DND-41 (cell line): ENCODE measurements at places on chromosomes 16 and 17.

GRCh38 chr16:54651440-54652195 lies 279.0 kb upstream of the IRX5 start:
- DNase-seq: no peak

GRCh38 chr17:28720247-28720996 lies 637 bp downstream of the RPL23A start:
- peak; percentile 60 for DNase-seq

GRCh38 chr16:14215941-14216340 lies 144.8 kb downstream of the MRTFB start:
- DNase-seq: no peak

- no peak for DNase-seq
These were observed 21.1 kb upstream of the DBNDD1 start for GRCh38 chr16:90040152-90041023.

DNA sequence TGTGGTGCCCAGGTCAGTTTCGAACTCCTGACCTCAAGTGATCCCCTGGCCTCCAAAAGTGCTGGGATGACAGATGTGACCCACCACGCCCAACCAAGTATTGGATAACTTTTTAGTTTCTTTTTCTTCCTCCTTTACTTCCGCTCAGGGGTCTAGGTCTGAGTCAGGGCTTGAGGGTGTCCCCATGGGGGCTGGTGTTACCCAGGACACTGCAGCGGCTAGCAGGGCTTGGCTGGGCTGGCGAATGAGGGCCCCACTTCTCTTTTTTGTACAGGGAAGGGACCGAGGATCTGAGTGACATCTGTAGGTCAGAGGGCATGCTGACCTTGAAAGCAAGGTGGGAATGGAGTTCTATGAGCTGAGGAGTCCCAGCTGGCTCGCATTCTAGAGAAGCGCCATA lies 24.9 kb downstream of the RAB11FIP3 start:
- no peak for DNase-seq

DNA sequence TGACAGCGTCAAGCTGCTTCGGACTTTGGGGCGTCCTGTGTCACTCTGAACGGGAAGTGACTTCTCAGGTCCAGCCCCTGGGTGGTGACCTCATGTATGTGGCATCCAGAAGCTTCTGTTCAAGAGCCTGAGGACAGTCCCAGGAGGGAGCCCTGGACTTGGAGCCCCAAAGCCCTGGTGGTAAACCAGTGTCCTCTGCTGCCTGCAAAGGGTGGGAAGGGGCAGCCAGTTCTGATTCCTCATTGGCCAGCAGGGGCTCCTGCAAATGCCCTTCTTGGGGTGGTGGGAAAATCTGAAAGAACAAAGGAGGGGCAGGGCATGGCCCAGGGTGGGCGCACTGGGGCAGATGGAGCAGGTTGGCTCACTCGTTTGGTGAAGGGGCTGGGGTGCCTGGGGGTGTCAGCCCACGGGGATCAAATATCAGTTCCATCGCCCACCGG lies 1.6 kb downstream of the OSGIN1 start:
- no peak for DNase-seq

- DNase-seq: no peak
These were observed 19.5 kb downstream of the HLF start for GRCh38 chr17:55284001-55284884.

DNA sequence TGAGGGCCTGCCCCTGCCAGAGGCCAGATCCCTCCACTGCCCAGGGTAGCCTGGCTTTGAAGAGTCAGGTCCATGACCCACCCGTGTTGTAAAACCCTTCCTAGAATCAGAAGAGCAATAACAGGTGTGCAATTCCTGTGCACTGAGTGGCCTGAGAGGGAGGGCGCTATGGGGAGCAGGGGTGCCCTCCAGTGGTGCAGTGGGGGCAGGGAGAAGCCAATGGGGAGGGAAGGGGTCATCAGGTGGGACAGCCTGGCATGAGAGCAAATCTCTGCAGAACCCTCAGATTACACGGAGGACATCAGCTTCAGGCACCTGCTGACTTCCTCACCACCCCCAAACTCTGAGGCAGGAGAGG lies 72.9 kb upstream of the ZNF469 start:
- no peak for DNase-seq

DNA sequence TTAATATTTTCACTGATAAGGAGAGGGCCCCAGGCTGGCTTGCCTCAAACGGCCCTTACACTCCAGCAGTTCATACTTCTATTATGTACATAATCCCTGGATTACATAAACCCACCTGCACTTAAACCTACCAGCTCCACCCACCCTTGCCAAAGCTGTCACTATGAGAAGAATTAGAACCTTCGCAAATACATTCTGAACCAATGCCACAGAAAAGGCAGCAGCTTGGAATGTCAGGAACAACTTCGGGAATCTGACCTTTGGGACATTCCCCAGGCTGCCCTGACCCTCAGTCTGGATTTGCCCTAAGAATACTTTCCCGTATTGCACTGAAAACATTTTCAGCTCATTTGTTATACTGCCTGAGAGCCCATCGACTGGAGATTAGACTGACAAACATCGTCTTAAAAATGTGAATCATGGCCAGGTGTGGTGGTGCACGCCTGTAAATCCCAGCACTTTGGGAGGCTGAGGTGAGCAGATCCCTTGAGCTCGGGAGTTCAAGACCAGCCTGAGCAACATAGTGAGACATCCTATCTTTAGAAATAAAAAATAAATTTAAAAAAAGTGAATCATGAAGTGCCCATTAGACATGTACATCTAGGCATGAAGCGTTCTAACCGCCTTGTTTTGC lies 21.0 kb upstream of the SEC14L1 start:
- DNase-seq: no peak

- DNase-seq: no peak
These were observed 432.5 kb downstream of the HS3ST3B1 start for GRCh38 chr17:14733376-14733775.

GRCh38 chr16:51766739-51767138 lies 615.7 kb upstream of the SALL1 start:
- DNase-seq: no peak

GRCh38 chr17:41635121-41636097 lies 11.0 kb upstream of the KRT17 start:
- DNase-seq: no peak

- DNase-seq: peak; percentile 19
These were observed 2.0 kb upstream of the YPEL2 start for GRCh38 chr17:59329176-59330052.

GRCh38 chr17:79183293-79184158 lies 108.9 kb downstream of the ENGASE start:
- DNase-seq: no peak

DNA sequence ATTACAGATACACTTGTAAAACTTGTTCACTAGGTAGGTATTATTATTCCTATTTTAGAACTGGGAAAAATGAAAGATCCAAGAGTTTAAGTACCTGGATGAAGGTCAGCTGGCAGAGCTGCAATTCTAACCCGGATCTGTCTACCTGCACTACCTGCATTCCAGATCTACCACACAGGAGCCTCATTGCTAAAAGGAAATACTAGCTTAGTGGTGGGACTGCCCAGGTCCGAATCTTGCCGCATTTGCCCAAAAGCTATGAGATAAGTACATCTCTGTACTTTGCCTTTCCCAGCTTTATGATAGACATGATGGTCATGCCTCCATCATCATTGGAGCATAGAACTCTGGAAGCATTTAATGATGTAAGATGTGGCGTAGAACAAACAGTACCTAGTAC lies 36.8 kb upstream of the TEKT3 start:
- DNase-seq: no peak

GRCh38 chr16:77214411-77215138 lies 15.4 kb downstream of the SYCE1L start:
- no peak for DNase-seq

DNA sequence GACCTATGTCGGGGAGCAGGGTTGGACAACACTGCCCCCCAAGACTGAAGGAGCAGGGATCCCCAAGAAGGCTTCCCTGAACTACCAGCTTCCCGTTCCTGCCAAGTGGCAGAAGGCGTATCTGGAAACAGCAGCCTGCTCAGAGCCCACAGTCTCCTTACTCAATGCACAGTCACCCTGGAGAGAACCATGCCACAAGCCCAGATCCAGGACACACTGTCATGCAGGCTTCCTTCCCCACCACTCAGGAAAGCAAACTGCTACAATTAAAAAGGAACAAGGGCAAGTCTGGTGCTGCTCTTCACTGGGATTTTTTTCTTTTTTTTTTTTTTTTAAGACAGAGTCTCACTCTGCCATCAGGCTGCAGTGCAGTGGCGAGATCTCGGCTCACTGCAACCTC lies 8.2 kb downstream of the WDR45B start:
- no peak for DNase-seq

DNA sequence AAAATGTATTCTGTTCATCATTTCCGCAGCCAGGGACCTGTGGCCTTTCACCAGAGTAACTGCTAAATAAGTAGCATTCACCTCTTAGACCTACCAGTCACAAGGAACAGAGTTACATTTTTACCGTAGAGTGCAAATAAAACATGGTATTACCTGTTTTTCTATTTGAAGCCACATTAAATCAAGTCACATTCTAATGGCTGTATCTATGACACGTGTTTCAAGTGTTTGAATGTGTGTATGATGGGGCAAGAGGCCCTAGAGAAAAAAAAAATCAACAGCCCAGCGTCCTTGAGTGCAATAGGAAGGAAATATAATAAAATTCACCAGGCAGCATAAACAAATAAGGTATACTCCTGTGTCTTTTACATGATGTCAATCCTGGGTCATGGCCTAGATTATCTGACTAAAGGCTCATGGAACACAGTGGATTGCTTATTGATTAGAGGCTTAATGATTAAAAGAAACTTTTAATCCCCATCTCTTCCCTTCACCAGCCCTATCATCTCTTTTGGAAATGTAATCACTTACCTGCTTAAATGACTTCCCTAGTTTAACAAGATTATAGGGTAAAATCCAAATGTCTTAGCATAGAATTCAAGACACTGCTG lies 168.7 kb upstream of the CDH5 start:
- no peak for DNase-seq

GRCh38 chr16:4316108-4316863 lies 419 bp downstream of the GLIS2 start:
- no peak for DNase-seq

- DNase-seq: no peak
These were observed 847.7 kb upstream of the RBFOX1 start for GRCh38 chr16:6484935-6485334.

- no peak for DNase-seq
These were observed 22.0 kb upstream of the GINS2 start for GRCh38 chr16:85710732-85711131.

DNA sequence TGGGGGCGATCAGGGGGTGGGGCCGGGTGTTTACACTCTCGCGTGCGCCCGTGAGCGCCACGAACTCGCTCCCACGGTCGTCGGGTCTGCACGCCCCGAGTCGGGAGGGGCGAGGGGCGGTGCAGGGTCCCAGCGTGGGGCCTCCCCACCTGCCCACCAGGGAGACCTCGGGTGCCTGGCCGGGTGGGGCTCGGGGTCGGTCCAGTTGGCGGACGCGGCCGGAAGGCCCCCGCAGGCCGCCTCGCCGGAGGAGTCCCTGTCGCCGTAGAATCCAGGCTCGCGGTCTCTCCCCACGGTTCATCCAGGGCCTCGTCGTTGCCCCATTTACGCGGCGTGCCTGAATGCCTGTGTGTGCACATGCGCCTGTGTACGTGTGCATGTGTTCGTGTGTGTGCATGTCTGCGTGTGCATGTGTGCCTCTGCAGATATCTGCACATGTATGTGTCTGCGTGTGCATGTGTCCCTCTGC lies 510 bp upstream of the RAB40B start:
- DNase-seq: no peak

DNA sequence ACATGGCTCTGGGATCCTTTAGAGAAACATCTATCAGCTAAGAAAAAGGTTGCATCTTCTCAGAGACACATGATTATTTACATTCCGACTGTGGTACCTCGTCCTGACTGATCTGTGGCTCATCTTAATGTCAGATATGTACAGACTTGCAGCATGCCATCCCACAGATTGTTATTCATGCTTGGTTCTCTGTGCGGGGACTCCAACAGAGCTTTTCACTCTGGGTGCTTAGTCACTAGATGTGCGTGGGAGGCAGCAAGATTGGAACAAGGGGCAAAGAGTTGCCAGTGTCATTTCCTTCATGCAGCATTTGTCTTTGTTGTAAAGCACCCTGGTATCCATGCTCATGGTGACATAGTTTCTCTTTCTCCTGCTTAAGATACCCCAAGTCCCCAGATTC lies 179.1 kb upstream of the CACNG5 start:
- no peak for DNase-seq

DNA sequence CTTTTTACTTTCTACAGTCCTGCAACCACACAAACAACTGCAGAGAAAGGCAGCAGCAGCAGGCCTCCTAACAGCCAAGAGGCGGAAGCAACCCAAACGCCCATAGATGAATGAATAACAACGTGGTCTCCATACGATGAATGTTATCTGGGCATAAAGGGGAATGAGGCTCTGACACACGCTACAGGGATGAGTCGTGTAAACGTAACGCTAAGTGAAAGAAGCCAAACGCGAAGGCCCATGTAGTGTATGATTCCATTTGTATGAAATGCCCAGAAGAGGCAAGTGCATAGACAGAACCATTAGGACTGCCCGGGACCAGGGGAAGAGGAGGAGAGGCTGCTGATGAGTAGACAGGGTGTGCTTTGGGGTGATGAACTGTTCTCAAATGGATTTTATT lies 94.8 kb upstream of the DNAH17 start:
- DNase-seq: no peak

GRCh38 chr17:71033336-71033735 lies 864.0 kb downstream of the KCNJ2 start:
- DNase-seq: no peak
